Stimulated activated CD4-positive, alpha-beta T cell treated with anti-CD3 and anti-CD28 coated beads, Interleukin-15, amount 100 ng/mL, for 1 hour (primary cell): ENCODE measurements at places on chromosomes 7 and 10.

GRCh38 chr7:155935005-155935557, 122.8 kb upstream of the SHH start:
- DNase-seq, result no peak

DNA sequence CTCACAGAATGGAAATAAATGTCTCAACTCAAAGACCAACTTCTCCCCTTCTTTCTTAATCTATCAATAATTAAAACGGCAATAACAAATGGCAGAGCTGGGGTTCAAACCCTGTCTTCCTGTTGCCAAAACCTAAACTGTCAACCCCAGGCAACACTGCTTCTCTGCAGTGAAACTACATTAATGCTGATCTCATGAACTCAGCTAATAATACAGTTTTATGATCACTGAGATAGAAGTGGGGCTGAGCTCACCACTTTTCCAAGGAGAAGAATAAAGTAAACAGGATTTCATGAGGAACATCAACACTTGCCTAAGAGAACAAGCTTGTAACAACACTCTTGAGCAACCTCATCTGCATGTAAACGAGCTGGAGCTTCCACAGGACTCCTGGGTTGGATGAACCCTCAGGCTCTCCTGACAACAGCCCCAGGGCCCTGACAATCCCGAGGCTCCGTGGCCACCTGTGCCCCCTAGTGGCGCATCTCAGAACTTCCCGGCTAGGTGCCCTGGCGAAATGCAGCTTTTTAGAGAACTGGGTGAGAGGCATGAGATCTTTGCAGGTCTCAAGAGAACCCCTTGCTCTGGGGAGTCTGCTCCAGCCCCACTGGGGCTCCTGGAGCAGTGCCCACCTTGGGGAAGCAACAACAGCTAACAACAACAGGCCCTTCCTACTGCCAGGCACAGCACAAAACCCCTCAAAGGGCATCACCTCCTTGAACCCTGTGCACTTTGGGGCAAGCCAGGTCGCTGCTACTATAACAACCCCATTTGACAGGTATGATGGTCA, 169.3 kb downstream of the SH3PXD2A start:
- peak; percentile 51 for DNase-seq

DNA sequence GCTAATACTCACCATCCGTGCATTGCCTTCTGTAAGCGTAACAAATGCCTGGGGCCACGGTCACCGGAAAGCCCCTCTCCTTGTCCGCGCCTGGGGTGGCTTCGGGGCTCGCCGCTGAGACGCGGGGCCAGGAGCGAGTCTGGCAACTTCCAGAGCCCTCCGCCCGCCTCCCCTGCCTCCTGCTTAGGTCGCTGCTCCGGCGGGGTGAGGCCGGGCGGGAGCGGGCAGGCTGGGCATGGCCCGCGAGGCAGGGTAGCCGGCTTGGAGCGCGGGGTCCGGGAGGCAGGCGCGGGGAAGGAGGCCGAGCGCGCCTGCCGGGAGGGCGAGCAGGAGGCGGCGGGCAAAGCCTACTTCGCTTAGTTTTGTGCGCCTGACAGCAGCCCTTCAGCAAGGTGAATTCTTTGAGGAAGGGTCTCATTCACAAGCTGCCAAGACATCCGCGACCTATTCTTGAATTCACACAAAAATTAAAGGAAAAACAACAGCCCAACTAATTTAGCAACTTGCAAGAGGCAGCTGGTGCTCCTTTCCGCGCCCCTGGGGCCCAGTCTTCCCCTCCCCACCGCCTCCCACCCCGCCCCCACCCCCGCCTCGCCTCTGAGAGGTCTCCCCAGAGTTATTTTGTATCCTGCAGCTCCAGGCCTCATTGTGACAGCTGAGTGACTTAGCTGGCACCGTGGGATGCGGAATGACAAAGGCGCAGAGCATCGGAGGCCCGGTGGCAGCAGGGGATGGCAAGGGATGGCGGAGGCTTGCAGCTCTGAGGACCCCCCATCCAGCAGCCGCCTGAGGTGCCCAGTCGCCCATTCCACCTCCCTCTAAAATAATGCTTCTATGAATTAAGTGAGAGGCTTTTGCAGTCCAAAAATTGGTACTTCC, 12.8 kb upstream of the KAT6B start:
- DNase-seq, result no peak

- no peak for DNase-seq
Observed at GRCh38 chr7:152660021-152660420, 15.9 kb downstream of the XRCC2 start.

- DNase-seq, result no peak
Observed at GRCh38 chr7:151168787-151169162, 1.3 kb upstream of the GBX1 start.

DNA sequence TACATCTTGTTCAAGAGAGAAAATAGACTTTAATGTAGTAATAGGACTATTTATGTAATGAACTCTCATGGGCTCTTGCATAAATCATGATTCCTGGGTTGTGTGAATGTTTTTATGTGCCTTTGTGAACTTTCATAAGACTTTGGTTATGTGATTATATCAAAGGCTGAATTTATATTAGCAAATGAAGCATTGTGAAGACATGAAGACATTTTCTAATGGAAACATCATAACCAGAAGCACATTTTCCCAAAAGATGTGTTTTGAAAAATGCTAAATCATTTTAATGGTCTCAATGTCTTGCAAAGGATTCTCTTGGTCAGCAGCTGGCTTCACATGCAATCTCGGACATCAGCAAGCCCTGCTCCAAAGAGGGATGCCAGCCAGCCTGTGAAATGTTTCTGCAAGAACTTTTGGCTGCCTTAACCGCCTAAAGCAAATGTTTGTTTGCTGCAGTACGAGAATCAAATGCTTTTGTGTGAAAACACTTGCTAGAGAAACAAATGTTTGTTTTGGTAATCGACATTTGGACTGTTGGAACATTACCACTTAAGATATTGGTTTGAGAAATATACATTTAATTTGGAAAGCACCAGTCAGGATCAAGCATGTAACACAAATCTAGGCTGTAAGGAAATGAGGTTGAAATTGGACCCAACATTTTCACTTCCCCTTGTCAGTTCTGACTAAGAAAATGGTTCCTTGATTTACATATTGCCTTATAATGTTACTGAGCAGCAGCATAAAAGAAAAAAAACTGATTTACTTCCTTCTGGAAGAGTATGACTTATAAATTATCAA, 102.1 kb downstream of the RTKN2 start:
- no peak for DNase-seq

DNA sequence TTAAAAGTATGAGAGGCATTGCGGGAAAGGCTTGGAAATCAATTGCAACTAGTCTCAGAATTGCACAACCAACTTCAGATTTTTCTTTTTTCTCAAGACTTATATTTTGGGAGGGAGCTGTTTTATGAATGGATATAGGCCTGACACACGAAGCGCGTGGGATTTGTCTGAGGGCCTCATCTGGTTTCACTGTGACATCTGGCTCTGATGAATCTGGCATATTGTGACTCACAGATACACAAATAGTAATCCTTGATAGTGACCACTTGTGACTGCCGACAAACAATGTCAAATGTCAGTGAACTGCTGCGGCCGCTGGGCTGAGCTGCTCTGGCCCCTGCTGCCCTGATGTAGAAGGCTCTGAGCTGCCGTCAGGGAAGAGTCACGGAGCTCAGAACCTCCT, 655.1 kb downstream of the INHBA start:
- no peak for DNase-seq

DNA sequence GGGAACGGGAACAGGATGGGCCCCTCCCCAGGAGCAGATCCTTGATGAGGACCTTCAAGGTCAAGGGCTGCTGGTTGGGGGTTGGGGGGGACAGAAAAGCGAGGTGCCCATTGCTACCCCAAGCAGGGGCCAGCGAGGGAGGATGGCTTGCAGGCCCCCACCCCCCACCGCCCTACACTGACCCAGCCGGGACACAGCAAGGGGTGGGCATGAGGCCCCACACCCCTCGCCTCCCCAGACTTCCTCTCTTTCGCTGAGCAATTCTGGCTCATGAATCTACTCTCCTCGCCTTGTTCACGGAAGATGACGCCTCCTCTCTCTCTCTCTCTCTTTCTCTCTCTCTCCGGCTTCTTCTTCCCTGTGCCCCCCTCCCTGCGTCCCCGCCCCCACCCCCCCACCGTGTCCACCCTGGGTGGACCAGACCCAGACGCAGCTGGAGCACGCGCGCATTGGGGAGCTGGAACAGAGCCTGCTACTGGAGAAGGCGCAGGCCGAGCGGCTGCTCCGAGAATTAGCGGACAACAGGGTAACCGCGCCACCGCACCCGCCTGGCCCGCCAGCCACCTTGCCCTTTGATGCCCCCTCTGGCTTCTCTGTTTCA, 81.1 kb upstream of the GTF2IRD1 start:
- DNase-seq, result no peak

DNA sequence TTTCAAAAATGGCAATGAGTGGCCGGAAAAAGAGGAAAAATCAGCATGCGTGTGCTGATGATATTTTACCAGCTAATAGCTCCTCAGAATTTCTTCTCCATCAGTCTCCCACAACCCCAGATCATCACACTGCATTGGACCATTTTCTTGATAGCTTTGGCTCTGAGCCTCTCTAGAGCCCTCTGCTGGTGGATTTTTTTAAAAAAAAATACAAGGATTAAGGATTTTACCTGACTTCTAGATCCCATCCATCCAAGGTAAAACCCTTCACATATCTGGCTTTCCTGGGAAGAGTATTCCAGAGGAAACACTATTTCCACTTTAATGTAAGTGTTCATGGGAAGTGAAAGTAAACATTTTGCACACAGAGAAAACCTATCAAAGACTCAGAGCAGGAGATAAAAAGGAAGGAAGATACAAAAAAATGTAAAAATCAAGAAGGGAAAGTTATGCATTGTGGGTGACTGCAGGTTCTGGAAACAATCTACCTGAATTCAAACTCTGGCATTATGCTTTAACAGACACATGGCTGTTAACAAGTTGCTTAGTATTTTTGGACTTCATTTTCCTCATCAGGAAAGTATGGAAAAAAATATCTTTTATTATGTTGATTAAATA, 380.9 kb downstream of the LRRTM3 start:
- no peak for DNase-seq

GRCh38 chr10:28250782-28251181, 52.1 kb downstream of the MPP7 start:
- no peak for DNase-seq

DNA sequence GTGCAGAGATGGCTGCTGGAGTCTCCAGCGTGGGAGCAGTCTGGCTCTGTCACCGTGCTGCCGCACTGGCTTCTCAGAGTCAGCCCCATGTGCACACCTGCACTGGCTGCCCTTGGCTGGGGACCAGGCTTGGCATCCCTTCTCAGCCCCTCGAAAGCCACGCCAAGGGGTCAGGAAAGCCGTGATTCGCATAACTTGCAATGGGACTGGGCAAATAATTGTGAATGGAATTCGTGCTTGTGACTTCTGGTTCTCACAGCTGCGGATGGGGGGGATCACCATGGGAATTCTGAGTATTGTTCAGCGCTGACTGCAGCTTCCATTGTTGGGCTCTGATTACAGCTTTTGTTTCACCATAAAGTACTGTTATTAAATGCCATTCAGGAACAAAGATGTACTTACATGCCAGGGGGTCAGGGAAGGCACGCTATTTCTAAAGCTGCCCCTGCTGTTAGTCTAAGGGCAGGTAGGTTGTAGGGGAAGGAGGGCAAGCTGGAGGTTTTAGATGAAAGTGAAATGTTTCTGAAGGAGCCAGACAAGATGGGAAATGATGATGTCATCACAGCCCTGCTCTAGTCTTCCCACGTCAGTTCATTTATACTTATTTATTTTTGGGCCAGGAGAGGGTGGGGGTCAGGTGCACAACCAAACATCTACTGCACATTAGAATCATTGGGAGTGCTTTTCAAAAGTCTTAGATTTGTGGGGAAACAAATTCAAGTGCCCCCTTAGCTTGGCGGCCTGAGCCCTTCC, 5.8 kb upstream of the PLEKHA1 start:
- DNase-seq, result no peak

DNA sequence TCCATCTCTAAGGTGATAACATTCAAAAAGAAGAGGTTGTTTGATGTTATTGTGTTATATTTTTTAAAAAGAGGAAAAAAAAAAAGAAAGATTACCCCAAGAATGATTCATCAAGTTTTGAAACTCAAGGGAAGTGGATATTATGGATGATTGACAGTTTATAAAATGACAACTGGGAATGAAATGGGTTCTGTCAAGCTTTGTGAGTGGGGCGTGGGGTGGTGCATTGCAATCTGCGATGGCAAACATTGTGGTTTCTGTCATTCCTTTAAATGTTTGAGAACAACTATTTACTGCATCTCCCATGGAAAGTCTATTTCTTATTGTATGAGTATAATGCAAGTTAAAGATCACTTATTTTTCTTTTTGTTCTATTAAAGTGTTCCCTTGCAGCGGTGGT, 297.0 kb downstream of the CCDC3 start:
- DNase-seq, result no peak
